NCI-H187 treated with DMSO at 0.1 percent for 48 hours (cell line): ENCODE measurements at places on chromosomes 6 and 20.

- DNase-seq, result no peak
Measured at GRCh38 chr6:91317247-91317835, 730.5 kb upstream of the MAP3K7 start.

GRCh38 chr20:5691918-5692618 is 58.1 kb upstream of the SHLD1 start:
- DNase-seq, result peak; percentile 82

DNA sequence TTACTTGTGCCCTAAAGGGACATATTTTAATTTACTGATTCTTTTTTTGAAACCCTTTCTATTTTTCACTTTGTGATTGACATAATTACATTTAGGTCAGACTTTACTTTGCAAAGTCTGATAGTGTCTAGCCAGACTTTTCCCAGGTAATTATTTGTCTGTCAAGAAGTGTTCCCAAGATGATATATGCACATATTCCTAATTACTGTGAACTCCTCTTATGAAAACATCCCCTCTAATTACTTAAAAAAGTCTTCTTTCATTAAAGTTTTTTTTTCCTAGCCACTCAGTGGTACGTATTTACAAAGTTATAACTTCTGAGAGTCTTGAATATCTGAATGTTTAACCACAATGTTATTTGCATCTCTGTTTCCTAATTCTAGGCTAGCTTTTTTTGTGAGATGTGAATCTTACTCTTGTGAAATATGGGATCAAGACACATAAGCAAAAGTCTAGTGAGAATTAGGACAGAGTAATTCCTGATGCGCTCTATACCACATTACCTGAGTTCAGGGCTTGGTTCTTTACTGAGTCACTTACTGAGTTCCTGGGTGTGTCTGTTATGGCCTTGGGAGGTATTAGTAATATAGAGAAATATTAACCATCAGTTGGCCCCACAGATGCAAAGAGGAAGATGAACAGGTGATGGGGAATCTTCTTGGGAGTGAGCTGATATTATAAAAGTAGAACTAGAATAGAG is 27.9 kb downstream of the FAM83B start:
- DNase-seq, result no peak

DNA sequence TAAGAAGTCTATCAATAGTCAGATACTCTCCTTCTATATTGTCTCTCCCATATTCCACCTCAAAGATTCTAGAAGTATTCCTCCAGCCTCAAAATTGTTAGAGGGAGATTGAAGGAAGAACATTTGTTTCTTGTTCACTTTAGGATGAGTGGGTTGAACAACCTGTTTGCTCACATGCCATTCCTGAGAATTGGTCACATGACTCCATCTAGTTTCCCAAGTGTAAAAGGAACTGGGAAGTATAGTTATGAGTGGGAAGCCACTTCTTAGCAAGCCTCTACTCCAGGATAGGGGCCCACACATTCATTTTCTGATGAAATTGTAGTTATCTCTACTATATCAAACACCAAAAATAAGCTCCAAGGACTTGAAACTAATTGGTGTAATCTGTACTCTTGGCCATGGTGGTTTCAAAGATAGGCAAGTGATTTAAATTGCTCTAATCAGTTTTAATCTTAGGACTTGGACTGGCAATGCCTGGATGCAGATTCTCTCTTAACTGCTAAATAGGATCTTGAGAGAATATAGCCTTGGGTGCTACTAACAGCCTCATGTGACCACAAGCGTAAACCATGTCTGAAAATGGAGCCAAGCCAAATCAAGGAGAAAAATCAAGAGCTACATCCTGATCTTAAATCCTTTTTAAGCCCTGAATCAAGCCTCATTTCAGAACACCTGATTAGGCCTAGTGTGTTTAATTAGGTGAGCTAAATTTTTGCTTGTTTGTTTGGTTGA is 758.7 kb upstream of the MAN1A1 start:
- DNase-seq, result no peak

GRCh38 chr20:20638878-20639277 is 73.6 kb downstream of the RALGAPA2 start:
- DNase-seq, result no peak

DNA sequence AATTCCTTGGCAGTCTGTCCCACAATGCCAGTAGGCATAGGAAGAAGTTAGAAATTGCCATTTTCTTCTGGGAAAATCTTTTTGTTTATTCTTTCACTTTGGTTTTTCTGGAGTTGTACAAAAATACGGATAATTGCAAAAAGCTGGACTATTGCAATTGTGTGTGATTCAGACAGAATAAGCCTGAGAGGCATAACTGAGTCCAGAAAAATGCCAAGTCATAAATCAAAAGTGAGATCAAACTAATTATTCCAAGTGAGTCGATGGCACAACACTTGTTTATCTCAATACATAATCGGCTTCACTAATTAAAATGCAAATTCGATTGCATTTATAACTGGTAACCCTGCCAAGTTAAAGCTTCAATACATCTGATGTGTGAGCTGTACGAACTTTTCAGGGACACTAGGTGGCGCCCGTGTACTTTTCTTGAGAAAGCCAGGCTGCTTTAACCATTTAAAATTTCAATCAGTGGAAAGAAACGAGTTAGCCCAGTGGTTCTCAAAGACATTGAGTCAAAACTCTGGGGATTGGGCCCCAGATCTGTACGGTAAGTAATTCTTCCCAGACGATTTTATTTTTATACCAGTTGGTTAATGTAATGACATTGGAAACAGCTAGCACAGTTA is 102.6 kb downstream of the LAMP5 start:
- DNase-seq, result peak; percentile 35

DNA sequence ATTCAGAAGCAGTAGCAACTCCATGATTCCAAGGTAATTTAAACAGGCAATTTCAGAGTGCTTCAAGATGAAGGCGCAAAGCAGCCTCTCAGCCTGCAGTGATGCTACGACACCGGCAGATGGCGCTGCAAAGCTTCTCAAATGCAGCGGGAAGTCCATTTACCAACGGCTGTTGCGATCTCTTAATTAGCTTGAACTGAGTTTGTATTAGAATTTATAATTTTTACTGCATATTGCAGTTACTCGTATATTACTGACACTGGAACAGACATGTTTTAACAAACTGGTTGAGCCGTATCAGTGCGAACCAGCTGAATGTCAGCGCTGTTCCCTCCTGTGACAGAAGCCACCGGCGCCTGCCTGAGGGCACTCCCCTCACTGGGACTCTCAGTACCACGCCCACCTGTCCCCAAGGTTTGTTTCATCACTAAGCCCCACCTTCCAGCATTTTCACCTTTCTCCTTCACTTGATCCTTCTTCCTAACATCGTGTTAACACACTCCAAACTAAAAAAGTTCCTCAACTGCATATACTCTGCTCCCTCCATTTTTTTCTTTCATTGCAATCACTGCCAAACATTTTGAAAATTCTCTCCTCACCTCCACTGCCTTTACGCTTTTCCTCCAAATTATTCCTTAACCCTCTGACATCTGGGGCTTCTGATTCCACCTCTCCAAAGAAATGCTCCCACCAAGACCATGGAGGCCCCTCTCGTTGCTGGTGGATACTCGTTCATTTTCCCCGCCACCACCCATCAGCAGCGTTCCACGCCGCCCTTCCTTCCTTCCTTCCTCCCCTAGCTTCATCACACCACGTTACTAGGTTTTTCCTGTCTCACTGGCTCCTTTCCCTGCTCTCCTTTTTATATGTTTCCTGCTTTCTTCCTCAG is 14.5 kb downstream of the GNL1 start:
- DNase-seq, result peak; percentile 3

GRCh38 chr20:57261457-57262251 is 4.8 kb downstream of the BMP7 start:
- no peak for DNase-seq

DNA sequence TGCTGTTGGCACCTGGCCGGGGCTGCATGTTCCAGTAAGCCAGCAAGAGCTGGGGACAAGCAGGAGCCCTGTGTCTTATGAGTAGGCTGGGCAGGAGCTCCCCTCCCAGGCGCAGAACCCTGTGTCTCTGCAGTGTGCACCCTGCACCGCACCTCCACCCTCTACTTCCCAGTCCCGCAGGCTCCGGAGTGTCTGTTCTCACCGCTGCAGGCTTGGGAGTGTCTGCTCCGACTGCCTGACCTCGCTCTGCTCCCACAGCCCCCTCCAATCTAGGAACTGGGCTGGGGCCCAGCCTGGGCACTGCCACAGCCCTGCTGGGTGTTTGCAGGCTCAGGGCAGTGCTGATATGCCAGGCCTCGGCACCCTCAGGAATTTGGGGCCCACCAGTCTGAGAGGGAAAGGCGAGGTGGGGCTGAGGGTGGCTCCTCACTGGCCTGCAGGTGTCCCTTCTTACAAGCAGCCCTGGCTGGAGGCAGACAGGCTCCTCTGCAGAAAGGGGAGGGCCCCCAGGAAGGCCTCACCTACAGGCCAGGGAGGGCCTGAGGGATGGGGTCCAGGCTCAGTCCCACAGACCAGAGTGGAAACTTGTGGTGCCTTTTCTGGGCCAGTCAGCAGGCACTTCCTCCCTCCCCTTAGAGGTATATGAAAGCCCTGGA is 871.6 kb upstream of the GJE1 start:
- DNase-seq, result no peak

- no peak for DNase-seq
Measured at GRCh38 chr6:162488444-162488843, 239.1 kb downstream of the PRKN start.

DNA sequence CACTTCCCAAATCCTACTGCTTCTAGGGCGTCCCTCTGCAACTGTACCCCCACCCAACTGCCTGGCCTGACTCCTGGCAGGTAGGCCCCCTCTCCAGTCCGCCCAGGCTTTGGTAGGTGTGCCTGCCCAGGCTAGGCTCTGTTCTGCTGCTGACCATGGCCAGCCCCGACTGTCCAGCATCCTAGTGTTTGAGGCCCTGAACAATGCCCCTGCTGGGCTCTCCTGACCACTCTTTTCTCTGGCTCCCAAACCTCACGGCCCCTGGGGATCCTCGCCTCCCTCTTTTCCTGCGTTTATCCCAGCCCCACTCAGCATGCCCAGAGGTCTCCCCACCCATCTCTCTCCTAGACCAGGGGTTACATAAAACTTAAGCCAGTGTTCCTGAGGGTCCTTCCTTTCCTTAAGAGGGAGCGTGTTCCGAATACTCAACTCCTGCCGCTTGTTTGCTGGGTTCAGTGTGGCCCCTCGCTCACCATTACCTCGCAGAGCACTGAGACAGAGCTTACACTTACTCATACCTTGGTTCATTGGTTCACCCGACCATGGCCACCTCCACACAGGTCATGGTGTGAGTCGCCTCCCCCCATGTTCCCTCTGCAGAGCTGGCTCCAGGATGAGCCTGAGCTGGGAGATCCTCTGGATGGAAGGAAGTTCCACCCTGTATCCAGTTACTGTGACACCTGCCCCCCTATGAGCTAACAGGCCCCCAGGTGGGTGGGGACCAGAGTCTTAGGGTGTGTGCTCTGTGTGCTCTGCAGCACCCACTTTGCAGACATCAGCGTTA is 21.0 kb upstream of the MYT1 start:
- no peak for DNase-seq

GRCh38 chr6:108561742-108562502 is 1.2 kb downstream of the FOXO3 start:
- no peak for DNase-seq
